ENCODE measurements at places on chromosomes 13 and 19.

DNA sequence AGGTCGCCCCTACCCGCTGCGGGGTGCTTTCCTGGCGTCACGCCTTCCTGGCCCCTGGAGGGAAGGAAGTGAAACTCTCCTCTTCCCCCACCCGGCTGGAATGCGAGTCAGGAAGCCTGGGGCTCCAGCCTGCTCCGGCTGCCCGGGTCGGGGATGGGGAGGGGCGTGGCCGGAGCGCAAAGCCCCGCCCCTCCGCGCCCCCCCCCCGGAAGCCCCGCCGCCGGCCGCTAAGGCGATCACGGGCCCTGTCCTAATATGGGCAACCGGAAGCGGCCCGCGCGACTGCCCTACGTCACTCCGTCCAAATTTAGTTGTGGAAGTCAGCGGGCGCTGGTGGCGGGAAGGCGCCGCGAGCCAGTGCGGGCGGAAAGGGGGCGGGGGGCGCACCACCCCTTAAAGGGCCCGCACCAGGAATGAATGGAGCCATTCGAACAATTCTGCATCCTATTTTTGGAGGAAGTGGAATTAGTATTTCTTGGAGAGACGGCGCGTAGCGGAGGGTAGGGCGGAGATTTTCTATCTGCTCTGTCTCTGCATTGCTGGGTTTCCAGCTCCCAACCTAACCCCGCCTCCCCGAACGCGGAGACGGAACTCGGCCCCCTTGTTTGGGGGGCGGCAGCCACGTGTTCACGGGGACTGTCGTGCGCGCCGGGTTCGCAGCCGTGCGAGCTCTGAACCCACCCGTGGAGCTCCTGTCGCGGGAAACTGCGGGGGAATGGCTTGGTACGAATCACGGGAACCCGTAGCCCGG is 1.6 kb downstream of the IER2 start:
- peak; percentile 97 for DNase-seq

DNA sequence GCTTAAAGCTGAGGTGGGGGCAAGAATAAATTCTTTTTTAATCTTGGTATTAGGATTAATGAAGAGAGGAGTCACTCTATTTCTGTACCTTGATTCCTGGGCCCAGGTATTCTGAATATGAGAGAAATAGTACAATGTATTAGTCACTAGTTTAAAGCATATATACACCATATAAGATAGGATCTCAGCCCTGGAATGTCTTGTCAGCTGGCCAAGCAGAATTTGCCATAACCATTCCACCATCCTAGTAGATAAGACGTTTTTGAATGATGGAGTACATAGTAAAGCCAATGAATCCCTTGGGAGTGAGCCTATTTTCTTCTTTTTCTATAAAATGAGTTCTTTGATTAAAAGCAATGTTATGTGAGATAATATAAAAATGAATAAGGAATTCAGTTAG is 55.6 kb downstream of the UFM1 start:
- DNase-seq = no peak

DNA sequence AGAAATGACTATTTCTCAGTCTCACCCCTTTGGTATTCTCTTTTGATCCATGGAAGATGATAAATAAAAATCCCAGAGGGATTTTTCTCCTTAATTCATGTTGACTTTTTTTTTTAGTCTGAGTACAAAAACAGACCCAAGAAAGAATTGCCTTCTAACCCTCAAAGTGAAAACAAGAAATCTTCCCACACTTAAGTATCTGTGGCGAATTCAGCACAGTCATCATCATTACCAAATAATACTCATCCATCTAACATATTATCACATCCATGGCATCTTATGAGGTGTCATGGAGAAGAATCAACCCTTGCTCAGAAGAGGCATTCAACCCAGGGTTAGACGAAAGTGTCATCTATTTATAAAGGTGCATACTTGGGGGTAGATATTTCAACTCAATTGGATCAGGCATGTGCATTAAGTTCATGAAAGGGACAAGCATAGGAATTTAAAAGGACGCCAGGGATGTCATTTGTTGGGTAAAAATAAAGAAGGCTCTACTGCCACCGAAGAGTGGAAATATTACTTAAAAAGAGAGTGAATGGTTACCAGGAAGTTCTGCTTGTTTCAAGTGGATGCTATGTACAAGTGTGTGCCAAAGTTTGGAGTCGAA is 101.9 kb downstream of the FLT1 start:
- no peak for DNase-seq

DNA sequence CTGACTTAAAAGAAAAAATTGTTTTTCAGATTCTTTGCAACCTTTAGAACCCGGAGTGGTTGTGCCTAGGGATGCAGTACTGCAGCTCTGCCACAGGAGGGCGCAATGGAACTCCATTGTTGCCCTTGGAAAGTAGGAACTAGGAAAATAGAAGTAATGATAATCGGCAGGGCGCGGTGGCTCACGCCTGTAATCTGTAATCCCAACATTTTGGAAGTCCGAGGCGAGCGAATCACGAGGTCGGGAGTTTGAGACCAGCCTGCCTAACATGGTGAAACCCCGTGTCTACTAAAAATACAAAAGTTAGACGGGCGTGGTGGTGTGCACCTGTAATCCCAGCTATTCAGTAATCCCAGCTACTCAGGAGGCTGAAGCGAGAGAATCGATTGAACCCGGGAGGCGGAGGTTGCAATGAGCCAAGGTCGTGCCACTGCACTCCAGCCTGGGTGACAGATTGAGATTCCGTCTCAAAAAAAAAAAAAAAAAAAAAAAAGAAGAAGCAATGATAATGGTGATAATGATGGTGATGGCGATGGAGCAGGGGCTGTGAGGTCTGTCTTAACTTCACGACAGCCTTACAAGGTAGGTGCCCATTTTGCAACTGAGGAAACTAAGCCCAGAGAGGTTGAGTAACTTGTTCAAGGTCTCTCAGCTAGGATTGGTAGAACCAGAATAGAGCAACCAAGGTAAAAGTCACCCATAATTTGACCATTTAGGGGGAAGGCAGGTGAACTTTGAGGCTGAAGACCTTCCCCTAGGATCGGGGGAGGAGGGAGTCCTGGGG is 5.5 kb upstream of the ADAMTS10 start:
- DNase-seq = peak; percentile 19

DNA sequence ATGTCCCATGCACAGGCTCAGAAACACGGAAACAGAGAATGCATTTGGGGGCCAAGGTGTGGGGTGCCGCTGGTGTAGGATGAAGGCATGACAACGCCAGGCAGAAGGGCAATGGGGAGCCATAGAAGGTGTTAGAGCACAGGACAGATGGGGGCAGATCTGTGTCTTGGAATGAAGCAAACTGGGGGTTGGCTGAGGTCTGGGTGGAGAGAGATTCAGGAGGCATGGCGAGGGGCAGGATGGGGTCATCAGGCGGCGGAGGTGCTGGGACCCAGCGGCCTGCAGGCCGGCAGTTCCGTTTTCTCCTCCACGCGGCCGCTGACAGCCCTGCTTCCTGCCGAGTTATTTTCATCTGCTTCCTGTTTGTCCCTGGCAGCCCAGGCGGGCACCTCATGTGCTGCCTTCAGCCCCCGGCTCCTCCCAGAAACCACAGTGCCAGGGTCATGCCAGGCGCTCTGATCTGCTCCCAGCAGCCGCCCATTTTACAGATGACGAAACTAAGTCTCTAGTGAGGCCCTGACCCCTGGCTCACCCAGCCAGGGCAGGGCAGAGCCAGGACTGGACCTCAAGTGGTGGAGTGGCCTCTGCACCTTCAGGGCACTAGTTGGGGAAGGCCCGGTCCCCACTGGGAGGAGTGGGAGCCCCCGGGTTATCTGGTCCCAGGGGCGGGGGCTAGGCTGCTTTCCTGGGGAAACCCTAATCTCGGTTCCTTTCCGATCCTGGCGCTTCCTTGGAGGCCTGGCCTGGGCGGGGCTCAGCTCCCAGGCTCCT is 2.2 kb downstream of the ARHGAP45 start:
- DNase-seq = peak; percentile 23

- no peak for DNase-seq
Measured at GRCh38 chr13:99988529-99989275, 7.1 kb downstream of the ZIC2 start.

DNA sequence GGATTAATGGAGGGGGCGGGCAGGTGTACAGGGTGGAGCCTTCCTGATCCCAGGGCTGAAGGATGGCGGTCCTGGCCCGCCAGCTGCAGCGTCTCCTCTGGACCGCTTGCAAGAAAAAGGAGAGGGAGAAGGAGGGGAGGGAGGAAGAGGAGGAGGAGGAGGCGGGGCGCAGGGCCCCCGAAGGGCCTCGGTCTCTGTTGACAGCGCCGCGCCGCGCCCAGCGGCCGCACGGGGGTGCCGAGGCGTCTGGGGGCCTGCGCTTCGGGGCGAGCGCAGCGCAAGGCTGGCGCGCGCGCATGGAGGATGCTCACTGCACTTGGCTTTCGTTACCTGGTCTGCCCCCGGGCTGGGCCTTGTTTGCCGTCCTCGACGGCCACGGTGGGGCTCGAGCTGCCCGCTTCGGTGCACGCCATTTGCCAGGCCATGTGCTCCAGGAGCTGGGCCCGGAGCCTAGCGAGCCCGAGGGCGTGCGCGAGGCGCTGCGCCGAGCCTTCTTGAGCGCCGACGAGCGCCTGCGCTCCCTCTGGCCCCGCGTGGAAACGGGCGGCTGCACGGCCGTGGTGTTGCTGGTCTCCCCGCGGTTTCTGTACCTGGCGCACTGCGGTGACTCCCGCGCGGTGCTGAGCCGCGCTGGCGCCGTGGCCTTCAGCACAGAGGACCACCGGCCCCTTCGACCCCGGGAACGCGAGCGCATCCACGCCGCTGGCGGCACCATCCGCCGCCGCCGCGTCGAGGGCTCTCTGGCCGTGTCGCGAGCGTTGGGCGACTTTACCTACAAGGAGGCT is at the start of gene PPM1N:
TSS of gene PPM1N (plus strand) at position 33 of the 785 bp plus-strand sequence. CDS start at position 63, 30 bp downstream.
- no peak for DNase-seq

DNA sequence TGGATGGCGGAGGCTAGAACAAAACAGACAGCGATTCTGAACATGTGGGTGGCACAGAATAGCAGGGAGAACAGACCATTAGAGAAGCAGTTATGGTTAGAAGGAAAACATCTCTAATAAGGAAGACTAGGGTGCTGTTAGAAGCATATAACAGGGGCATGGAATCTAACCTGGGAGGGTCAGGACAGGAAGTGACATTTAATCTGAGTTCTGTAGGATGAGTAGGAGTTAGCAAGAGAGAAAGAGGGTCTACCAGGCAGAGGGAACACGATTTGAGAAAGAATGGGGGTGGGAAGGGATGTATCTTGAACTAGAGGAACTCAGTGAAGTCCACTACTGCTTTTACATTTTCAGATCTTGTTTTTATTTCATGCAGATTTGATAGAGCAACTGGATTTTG is 48.6 kb downstream of the B3GLCT start:
- no peak for DNase-seq

DNA sequence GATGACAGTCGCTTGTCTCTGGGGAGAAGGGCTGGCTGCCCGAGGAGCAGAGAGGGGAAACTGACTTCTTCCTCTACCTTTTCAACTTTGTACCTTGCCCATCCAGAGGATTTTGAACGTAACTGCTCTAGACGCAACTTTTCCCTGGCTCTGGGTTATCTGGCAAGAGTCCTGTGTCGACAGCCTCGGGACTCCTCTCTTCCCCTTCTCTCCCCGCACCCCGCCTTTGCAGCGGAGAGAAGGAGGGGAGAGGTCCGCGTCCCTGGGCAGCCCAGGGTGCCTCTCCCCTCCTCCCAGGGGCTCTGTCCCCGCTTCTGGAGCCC is 574 bp downstream of the SH3GL1 start:
- no peak for DNase-seq

DNA sequence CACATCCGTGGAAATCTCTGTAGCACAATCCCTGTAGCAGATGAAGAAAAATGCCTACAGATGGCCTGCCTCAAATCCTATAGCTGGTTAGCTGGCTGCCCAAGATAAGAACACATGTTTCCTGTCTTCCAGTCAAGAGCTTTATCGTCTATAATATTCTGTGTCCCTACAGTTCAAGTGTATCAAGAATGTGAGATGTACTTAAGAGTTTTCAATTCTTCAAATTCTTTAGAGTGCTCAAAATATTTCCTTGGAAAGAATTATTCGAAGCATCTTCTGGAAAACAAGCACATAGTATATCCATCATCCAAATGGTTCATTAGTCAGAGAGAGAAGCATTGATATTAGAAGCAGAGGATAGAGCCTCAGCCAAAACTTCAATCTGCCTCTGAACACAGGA is 239.8 kb downstream of the COG6 start:
- no peak for DNase-seq

DNA sequence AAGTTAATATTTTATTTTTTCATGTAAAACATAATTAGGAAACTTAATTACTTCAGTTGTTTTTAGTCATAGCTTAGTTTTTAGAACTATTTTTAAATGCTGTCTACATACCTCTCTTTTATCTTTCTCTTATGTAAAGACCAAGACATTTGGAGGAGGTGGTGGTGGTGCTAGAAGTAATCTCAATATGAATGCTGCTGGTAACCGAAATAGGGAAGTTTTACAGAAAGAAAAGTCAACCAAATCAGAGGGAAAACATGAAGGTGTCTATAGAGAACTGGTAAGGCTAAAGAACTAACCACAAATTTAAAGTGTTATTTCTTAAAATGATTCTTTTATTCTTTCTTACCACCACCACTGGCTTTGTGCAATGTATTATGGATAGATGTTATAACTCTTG is 97.3 kb downstream of the TDRD3 start:
- no peak for DNase-seq

Measured in hypothalamus (tissue), 51 donors.